ENCODE measurements at places on chromosomes 3 and 15. TPM values are rescaled to one million over a fixed set of nuclear protein-coding genes. Genes with fewer than 3 reads are reported as not detected.

The HIGD2B gene
- not detected for total RNA-seq

DNA sequence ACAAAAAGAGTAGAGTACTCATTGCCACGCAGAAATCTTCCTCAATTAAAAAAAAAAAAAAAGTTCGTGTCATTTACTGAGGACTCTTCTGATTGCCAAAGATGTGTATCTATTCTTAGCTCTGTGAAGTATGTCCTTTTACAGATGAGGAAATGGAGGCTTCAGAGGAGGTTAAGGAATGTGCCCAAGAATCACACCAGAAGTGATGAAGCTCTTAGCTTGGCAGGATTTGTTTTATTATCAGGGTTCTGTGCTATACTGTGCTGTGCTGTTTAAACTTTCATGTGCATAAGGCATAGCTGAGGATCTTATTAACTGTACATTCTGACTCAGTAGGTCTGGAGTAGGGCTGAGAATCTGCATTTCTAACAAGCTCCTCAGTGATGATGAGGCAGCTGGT, 665.2 kb upstream of the ADAMTS9 start:
- peaks cover 46% of the 10 kb centered on the region for H3K4me1 ChIP-seq
- H3K4me3 ChIP-seq: no peak overlapping the region
- no peaks in the 10 kb centered on the region for H3K27me3 ChIP-seq
- H3K36me3 ChIP-seq: no peaks in the 10 kb centered on the region
- H3K27ac ChIP-seq: no peak overlapping the region
- DNase-seq: no peak

- no peak overlapping the region for H3K4me3 ChIP-seq
- H3K27me3 ChIP-seq: peaks cover 11% of the 10 kb centered on the region
- no peak overlapping the region for H3K27ac ChIP-seq
- peaks cover 15% of the 10 kb centered on the region for H3K4me1 ChIP-seq
Observed at GRCh38 chr3:52195823-52196331, 2.1 kb upstream of the ALAS1 start.

GRCh38 chr3:138331143-138331894, 1.7 kb upstream of the NME9 start:
- peaks cover 29% of the 10 kb centered on the region for H3K4me1 ChIP-seq
- H3K36me3 ChIP-seq: no peaks in the 10 kb centered on the region
- no peak overlapping the region for H3K4me3 ChIP-seq
- no peaks in the 10 kb centered on the region for H3K27me3 ChIP-seq
- H3K27ac ChIP-seq: no peak overlapping the region

The WDR93 gene
- not detected for total RNA-seq

The AGTR1 gene
- 0.13 TPM for total RNA-seq

DNA sequence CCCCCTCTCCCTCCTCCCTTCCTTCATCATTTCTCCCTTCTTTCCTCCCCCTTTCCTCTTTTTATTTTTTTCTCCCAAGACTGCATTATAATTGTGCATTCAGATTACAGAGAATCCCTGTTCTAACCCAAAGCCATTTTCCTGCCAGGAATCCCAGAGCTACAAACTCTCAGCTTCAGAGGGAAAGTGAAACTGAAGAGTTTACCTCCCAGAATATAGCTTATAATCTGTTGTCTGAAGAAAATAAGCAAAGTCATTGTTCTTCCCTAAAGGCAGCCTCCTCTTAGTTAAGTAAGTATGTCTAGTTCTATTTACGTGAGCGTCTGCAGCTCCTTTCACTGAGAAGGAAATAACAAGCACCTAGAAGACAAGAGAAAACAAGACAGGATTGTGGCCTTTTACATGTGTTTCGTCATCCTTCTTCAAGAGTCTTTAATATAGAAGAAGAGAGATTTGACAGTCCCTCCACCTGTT, 97.2 kb downstream of the CHST2 start:
- no peak for DNase-seq
- no peaks in the 10 kb centered on the region for H3K27me3 ChIP-seq
- H3K4me3 ChIP-seq: no peak overlapping the region
- H3K27ac ChIP-seq: no peak overlapping the region
- no peaks in the 10 kb centered on the region for H3K36me3 ChIP-seq

DNA sequence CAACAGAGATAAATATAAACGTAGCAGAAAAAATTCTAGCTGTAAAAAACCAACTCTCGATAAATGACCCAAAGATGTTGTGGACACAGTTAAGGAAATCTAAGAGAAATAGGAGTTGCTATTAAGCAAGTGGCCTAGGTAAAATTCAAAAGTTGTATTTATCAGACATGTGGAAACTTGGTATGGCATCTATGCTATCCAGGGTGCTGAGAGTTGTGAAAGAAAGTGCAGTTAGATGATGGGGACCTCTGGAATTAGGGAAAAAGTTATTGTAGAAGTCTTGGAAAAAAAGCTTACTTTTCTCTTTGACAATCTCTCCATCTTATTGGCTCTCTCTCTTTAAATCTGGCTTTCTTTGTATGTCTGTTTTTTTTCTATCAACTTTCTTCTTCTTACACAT, 1090.9 kb downstream of the TBL1XR1 start:
- no peak for DNase-seq
- no peak overlapping the region for H3K4me3 ChIP-seq
- H3K27me3 ChIP-seq: no peaks in the 10 kb centered on the region
- H3K36me3 ChIP-seq: no peaks in the 10 kb centered on the region
- H3K27ac ChIP-seq: no peak overlapping the region

The NANOGP8 gene
- 2.1 TPM for total RNA-seq

- DNase-seq: no peak
- H3K4me1 ChIP-seq: peaks cover 10% of the 10 kb centered on the region
- no peak overlapping the region for H3K4me3 ChIP-seq
- no peaks in the 10 kb centered on the region for H3K36me3 ChIP-seq
- no peak overlapping the region for H3K27ac ChIP-seq
Observed at GRCh38 chr3:14337828-14338227, 64.6 kb upstream of the SLC6A6 start.

- H3K4me3 ChIP-seq: peak overlapping the region; percentile 90
- peaks cover 56% of the 10 kb centered on the region for H3K4me1 ChIP-seq
- no peaks in the 10 kb centered on the region for H3K27me3 ChIP-seq
Observed at GRCh38 chr3:120448756-120449155, 2.0 kb downstream of the FSTL1 start.

The GOLGA8S gene
- 0.22 TPM for total RNA-seq

The PATL2 gene
- 1.2 TPM for total RNA-seq

DNA sequence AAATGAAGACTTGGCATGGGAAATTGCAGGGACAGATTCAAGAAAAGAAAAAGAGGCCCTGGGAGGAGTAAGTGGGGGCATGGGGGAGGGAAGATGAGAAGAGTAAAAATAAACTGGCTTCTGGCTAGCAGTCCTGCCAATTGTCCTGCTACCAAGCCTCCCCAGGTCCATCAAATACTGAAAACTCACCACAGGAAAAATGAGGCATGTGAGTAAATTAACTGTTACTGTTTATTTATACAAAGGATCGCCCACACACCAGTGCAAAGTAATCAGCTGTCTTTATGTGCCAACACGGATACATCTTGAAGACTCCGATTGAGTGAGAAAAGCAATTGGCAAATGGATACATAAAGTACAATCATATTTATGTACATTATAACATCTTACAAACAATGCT, 10.7 kb upstream of the KLHL25 start:
- no peak for DNase-seq
- no peak overlapping the region for H3K27ac ChIP-seq
- no peaks in the 10 kb centered on the region for H3K27me3 ChIP-seq
- no peaks in the 10 kb centered on the region for H3K4me1 ChIP-seq

The ERC2 gene
- total RNA-seq: 23.5 TPM

DNA sequence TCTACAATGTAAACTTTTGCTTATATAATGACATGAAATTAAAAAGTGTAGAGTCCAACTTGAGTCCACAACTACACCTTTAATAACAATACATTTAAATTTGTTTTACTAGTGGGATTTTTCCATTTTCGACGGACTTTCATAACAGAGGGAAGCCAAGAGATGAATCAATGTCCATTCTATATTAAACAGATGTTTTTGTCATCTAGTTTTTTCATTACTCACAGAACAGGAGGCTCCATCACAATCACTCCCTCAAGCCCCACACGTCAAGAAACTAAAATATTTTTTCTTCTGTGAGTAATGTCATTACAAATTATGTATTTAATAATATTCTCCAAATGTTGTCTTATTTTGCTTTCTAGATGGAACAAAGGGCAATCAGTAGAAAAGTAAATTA, 932.9 kb downstream of the ROBO1 start:
- H3K36me3 ChIP-seq: 0 out of 2 replicates have a peak, but pooled peaks cover 3% of the 10 kb centered on the region
- no peaks in the 10 kb centered on the region for H3K27me3 ChIP-seq
- no peak for DNase-seq
- no peak overlapping the region for H3K4me3 ChIP-seq

DNA sequence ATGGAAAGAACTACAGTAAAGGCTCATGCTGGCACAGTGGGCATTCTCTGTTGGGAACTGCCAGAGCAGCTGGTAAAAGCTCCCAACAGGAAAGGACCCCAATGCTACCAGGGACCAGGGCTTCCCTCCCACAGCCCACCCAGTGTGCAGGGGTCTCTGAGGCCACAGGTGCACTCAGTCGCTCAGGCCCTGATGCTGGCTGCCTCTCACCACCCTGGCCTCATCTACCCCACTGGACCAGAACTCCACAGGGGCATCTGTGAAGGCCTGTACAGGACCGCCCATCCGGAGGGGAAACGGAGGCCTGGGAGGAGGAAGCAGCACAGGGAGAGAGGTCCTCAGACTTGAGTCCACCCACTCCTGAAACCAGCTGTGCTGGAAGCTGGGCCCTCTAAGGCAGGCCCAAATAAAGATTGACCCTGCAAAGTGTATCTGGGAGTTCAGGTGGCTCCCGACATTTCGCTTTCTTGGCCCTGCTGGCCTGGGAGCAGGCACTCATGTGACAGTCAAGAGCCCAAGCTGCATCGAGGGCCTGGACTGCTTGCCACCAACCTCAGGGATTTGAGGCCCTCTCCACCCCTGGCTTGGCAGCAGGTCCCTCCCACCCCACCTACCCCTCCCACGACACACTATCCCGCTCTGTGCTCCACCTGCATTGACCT, 12.7 kb downstream of the KLF15 start:
- no peak overlapping the region for H3K4me3 ChIP-seq
- peaks cover 5% of the 10 kb centered on the region for H3K4me1 ChIP-seq
- peak; percentile 8 for DNase-seq
- H3K27ac ChIP-seq: no peak overlapping the region

The MORC1 gene
- total RNA-seq: not detected

DNA sequence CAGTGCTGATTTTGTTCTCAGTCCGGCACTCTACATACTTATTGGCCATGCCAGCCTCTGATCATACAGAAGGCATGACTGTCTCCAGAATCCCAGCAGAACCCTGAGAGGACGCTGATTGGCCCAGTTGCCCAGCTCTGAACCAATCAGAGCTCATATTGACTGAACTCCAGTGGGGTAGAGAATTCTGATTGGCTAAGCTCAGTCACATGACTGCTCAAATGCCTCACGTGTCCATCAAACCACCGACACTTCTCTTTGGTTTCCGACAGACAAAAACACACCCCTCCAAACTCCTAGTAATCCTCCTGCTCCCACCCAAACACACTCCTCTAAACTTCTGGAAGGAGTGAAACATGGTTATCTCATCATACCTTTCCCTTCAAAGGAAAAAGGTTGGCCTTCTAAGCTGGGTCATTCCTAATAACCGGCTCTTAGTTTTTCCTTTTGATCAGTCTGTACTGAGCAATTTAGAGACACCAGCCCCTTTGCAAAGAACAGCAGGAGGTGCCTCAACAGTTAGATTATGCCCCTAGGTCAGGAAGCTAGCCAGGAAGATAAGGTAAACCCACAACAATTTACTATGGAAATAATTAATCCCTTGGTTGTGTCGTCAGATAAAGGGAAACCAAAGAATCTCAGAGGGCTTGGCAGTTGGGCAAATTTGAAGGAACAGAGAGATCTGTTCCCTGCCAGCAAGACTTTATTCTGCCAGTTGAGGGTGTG, 187.8 kb downstream of the TLE3 start:
- H3K4me1 ChIP-seq: peaks cover 39% of the 10 kb centered on the region
- no peak overlapping the region for H3K27ac ChIP-seq
- no peak for DNase-seq
- H3K4me3 ChIP-seq: no peak overlapping the region
- no peaks in the 10 kb centered on the region for H3K36me3 ChIP-seq

GRCh38 chr15:64915518-64916227, 4.0 kb downstream of the ANKDD1A start:
- H3K36me3 ChIP-seq: no peaks in the 10 kb centered on the region
- peaks cover 44% of the 10 kb centered on the region for H3K4me1 ChIP-seq
- H3K27me3 ChIP-seq: peaks cover 31% of the 10 kb centered on the region
- no peak overlapping the region for H3K4me3 ChIP-seq
- peak overlapping the region; percentile 13 for H3K27ac ChIP-seq
- no peak for DNase-seq

- no peak for DNase-seq
- no peaks in the 10 kb centered on the region for H3K27me3 ChIP-seq
- peaks cover 58% of the 10 kb centered on the region for H3K4me1 ChIP-seq
- no peak overlapping the region for H3K4me3 ChIP-seq
Observed at GRCh38 chr3:182179631-182180030, 467.9 kb downstream of the SOX2 start.

- no peak overlapping the region for H3K4me3 ChIP-seq
- no peaks in the 10 kb centered on the region for H3K27me3 ChIP-seq
- no peak overlapping the region for H3K27ac ChIP-seq
- no peaks in the 10 kb centered on the region for H3K36me3 ChIP-seq
- DNase-seq: no peak
Observed at GRCh38 chr3:43913036-43913948, 222.6 kb downstream of the ABHD5 start.

The CCDC39 gene
- 0.44 TPM for total RNA-seq

- H3K4me3 ChIP-seq: no peak overlapping the region
- no peaks in the 10 kb centered on the region for H3K27me3 ChIP-seq
Observed at GRCh38 chr15:74869372-74869725, 3.8 kb downstream of the SCAMP2 start.

DNA sequence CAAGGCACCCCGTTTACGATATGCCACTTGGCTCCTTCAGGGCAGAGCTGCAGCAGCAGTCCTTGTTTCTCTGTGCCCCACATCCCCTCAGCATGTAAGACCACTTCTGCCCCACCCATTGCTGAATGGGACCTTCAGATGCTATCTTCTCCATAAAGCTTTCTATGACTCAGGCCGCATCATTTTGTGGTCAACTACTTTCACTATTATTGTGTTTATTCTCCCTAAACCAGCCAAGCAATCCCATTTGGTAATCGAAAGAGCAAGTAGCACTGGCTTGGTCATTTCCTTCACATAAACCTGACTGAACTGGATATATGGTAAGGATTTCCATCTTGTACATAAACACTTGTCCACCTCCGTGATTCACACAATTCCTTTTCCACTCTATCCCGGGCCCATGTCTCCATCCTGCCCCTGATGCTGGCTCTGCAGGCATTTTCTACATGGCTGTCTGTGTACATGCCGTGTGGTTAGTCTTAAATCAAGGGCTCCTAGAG, 25.7 kb downstream of the LIPC start:
- no peaks in the 10 kb centered on the region for H3K36me3 ChIP-seq
- H3K4me1 ChIP-seq: peaks cover 2% of the 10 kb centered on the region
- no peak overlapping the region for H3K27ac ChIP-seq
- H3K27me3 ChIP-seq: no peaks in the 10 kb centered on the region
- DNase-seq: no peak

- H3K4me3 ChIP-seq: no peak overlapping the region
- no peaks in the 10 kb centered on the region for H3K4me1 ChIP-seq
- H3K27ac ChIP-seq: no peak overlapping the region
- no peaks in the 10 kb centered on the region for H3K36me3 ChIP-seq
Observed at GRCh38 chr3:86913160-86913559, 77.8 kb downstream of the VGLL3 start.

The CLDN1 gene
- 5.9 TPM for total RNA-seq

GRCh38 chr3:9793161-9793781, 389 bp downstream of the ARPC4 start:
- peaks cover 43% of the 10 kb centered on the region for H3K36me3 ChIP-seq
- peak overlapping the region; percentile 87 for H3K27ac ChIP-seq
- H3K4me3 ChIP-seq: peak overlapping the region; percentile 94
- DNase-seq: no peak
- H3K4me1 ChIP-seq: peaks cover 18% of the 10 kb centered on the region

All from WTC11 (cell line).